ENCODE measurements at places on chromosomes 13 and 19. TPM values are rescaled to one million over a fixed set of nuclear protein-coding genes. Genes with fewer than 3 reads are reported as not detected.
A peak's percentile ranks its signal among the peaks of the same experiment; 100 is the strongest.

- DNase-seq: no peak
- no peak overlapping the region for H3K27ac ChIP-seq
- H3K4me1 ChIP-seq: no peaks in the 10 kb centered on the region
These were observed 38.8 kb downstream of the CARD8 start for GRCh38 chr19:48216933-48217332.

DNA sequence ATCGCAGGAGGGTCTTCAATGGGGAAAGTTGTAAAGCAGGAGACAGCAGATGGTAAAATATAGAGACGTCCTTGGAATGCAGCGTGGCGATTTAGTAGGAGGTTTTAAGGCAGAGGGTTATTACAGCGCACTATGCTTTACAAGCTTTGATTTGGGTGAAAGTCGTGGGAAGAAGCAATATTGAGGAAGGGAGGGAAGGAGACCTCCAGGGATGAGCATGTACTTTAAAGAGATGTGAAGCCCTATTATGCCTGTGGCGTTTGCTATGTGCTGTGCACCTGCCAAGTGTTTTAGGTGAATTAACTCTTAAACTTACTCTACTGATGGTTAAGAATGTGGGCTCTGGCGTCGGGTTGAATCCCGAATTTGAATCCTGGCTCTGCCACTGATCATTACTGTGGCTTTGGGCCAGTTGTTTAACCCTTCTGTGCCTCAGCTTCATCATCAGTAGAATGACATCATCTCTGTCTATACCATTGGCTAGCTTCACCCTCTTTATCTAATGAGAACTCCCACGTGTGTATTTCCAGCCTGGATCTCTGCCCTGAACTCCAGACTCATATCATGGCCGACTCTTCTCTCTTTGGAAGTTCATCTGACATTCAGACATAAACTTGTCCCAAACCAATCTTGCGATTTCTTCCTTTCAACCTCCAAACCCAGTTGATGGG is 583 bp downstream of the CCDC61 start:
- H3K4me3 ChIP-seq: peak overlapping the region; percentile 71
- no peaks in the 10 kb centered on the region for H3K27me3 ChIP-seq
- peak overlapping the region; percentile 84 for H3K27ac ChIP-seq
- H3K36me3 ChIP-seq: peaks cover 6% of the 10 kb centered on the region

DNA sequence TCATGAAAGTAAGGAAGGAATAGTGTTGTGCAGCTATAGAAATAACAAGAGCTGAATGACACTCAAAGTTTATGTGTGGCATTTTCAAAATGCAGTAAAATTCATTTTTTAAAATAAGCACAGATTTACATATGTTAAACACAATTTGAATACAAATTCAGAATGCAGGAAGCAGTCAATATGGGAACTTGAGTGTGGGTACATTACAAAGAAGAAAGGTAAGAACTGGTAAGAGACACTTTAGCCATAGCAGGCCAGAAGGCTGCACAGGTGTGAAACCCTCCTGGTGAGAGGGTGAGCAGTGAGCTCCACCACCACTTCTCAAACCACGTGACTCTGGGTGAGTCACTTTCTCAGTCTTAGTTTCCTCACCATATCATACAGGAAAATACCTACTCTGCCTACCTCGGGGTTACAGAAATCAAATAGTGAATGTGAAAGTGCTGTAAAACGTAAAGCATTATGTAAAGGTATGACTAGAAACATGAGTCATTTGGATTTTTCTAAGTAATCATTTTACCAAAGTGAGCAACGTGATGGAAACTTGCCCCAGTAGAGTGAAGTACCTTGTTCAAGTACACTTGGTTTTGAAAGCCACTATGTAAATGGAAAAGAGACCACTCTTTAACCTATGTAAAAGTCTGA is 40.5 kb downstream of the USP12 start:
- H3K4me1 ChIP-seq: no peaks in the 10 kb centered on the region
- H3K27ac ChIP-seq: no peak overlapping the region
- DNase-seq: no peak
- no peaks in the 10 kb centered on the region for H3K27me3 ChIP-seq
- H3K36me3 ChIP-seq: no peaks in the 10 kb centered on the region

DNA sequence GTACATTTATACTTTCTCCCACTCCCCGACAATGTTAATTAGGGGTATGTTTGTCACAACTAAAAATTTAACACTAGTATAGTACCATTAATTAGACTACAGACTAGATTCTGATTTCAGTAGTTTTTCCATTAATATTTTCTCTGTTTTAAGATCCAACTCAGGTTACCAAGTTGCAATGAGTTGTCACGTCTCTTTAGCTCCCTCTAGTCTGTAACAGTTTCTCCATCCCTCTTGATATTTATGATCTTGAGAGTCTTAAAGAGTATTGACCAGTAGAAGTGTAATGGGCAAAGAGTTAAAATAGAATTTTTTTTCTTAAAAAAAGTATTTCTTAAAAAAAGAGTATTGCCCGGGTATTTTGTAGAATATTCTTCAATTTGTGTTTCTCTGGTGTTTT is 598.1 kb downstream of the TBC1D4 start:
- H3K4me3 ChIP-seq: no peak overlapping the region
- DNase-seq: no peak
- H3K27ac ChIP-seq: no peak overlapping the region
- H3K27me3 ChIP-seq: no peaks in the 10 kb centered on the region
- no peaks in the 10 kb centered on the region for H3K4me1 ChIP-seq
- no peaks in the 10 kb centered on the region for H3K36me3 ChIP-seq

GRCh38 chr13:19927117-19927748 is 31.3 kb upstream of the ZMYM2 start:
- H3K36me3 ChIP-seq: no peaks in the 10 kb centered on the region
- no peak overlapping the region for H3K4me3 ChIP-seq
- H3K27ac ChIP-seq: no peak overlapping the region
- H3K27me3 ChIP-seq: no peaks in the 10 kb centered on the region
- no peaks in the 10 kb centered on the region for H3K4me1 ChIP-seq

GRCh38 chr13:29465741-29466293 is 129.7 kb downstream of the SLC7A1 start:
- no peaks in the 10 kb centered on the region for H3K4me1 ChIP-seq
- H3K27me3 ChIP-seq: no peaks in the 10 kb centered on the region
- H3K4me3 ChIP-seq: no peak overlapping the region
- H3K36me3 ChIP-seq: no peaks in the 10 kb centered on the region
- DNase-seq: no peak
- no peak overlapping the region for H3K27ac ChIP-seq

WBP4 gene
- polyA plus RNA-seq: 2.8 TPM

- no peaks in the 10 kb centered on the region for H3K27me3 ChIP-seq
- H3K4me3 ChIP-seq: no peak overlapping the region
- H3K4me1 ChIP-seq: no peaks in the 10 kb centered on the region
- H3K36me3 ChIP-seq: no peaks in the 10 kb centered on the region
These were observed 89.4 kb downstream of the DPF1 start for GRCh38 chr19:38134540-38135149.

GRCh38 chr13:51772781-51773180 is 31.2 kb downstream of the DHRS12 start:
- DNase-seq: no peak
- no peak overlapping the region for H3K27ac ChIP-seq
- H3K27me3 ChIP-seq: no peaks in the 10 kb centered on the region
- no peaks in the 10 kb centered on the region for H3K4me1 ChIP-seq

DNA sequence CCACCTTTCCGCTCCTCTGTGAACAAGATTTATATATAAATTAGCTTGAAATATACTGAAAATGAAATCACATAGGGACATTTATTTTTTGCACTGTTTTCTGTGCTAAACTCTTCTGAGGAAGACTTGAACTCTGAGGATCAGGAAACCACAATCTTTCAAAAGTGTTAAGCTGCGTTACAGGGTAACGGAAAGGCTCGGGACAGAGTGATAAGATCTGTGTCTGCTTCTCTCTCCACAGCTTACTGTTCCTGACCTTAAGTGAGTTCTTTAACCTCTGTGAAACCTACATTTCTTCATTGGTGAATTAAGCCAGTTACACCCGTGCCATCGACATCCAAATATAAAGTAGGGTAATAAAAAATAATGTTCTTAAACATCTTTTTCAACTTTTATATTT is 38.9 kb downstream of the DACH1 start:
- no peaks in the 10 kb centered on the region for H3K4me1 ChIP-seq
- H3K27me3 ChIP-seq: no peaks in the 10 kb centered on the region
- no peak overlapping the region for H3K4me3 ChIP-seq
- H3K27ac ChIP-seq: no peak overlapping the region

C5AR2 gene
- not detected for polyA plus RNA-seq

DNA sequence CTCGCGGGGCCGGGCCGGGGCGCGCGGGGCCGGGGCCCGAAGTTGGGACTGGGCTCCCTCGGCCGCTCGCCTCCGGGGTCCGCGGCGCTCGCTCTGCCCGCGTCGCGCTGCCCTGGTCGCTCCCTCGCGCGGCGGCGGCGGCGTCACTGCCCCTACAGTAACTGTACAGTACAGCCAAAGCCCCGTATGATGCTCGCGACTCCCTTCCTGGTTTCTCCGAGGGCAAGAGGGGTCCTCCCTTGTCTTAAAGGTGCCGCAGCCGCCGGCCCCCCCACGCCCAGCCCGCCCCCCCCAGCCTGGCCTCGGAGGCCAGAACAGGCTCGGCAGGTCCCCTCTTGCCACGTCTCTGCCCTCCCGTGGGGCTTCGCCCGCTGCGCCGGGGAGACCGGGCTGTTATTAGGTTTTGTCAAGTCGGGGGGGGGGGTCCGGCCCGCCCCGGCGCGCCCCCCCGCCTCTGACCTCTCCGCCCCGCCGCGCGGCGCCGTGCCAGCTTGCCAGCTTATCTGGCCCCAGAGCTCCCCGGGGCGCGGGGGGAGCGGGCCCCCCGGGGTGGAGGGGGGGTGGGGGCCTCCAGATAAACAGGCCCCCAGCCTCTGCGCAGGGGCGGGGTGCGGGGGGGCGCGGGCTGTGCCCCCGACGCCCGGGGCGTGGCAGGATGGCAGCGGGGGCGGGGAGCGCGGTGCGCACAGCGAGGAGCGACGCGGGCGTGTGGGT is at the start of gene ZBTB7A:
TSS of gene ZBTB7A (minus strand) at position 218 of the 714 bp plus-strand sequence. CDS start 11,667 bp downstream, outside the sequence.
- peak within 1 kb of the TSS; percentile 95 for H3K27ac ChIP-seq
- H3K4me3 ChIP-seq: peak within 1 kb of the TSS; percentile 57
- no peaks in the 10 kb centered on the region for H3K27me3 ChIP-seq
- peaks cover 27% of the 10 kb centered on the region for H3K36me3 ChIP-seq

DNA sequence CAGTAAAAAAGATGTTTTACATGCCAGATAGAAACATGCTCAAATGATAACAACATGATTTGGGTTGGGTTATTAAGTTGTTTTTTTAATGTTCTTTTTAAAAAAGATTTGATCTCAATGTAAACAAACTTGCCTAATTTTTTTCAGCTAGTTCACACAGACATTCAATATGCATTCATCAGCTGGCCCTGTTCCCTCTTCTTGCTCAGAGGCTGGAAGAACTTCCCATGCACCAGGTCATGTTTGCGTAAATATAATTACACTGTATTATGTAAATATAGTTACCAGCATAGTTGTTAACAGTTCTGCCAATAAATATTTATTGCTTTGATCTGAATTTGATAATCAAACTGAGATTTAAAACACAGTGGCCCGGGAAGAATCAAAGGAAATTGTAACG is 70.6 kb downstream of the ATP11A start:
- no peak overlapping the region for H3K4me3 ChIP-seq
- H3K4me1 ChIP-seq: no peaks in the 10 kb centered on the region
- H3K27me3 ChIP-seq: no peaks in the 10 kb centered on the region
- H3K36me3 ChIP-seq: no peaks in the 10 kb centered on the region
- DNase-seq: no peak
- no peak overlapping the region for H3K27ac ChIP-seq

BCAM gene
- not detected for polyA plus RNA-seq

DNA sequence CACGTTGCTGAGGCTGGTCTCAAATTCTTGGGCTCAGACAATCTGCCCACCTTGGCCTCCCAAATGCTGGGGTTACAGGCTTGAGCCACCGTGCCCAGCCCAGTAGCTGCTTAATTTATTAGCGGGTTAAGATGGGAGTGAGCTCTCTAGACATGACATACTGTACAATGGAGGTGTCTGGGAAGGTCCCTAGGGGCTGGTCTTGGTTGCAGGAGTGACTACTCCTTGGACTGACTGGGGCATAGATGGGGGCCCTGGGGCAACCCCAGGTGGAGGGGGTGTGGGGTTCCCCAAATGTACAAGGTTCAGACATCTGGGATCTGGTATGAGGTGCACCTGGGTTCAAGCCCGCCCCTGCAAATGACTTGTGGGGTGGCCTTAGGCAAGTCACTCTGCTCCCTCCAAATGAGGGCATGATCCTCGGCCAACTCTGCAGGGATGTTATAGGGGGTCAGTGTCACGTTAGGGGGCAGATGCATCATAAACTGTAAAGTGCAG is 12.8 kb downstream of the CIB3 start:
- no peak overlapping the region for H3K27ac ChIP-seq
- no peaks in the 10 kb centered on the region for H3K36me3 ChIP-seq
- no peaks in the 10 kb centered on the region for H3K4me1 ChIP-seq
- H3K4me3 ChIP-seq: no peak overlapping the region
- DNase-seq: no peak
- H3K27me3 ChIP-seq: no peaks in the 10 kb centered on the region

GRCh38 chr13:19607523-19608078 is 25.9 kb upstream of the MPHOSPH8 start:
- H3K36me3 ChIP-seq: no peaks in the 10 kb centered on the region
- no peaks in the 10 kb centered on the region for H3K27me3 ChIP-seq
- H3K4me1 ChIP-seq: no peaks in the 10 kb centered on the region
- no peak overlapping the region for H3K27ac ChIP-seq
- DNase-seq: no peak

ZNF154 gene
- 0.78 TPM for polyA plus RNA-seq

DNA sequence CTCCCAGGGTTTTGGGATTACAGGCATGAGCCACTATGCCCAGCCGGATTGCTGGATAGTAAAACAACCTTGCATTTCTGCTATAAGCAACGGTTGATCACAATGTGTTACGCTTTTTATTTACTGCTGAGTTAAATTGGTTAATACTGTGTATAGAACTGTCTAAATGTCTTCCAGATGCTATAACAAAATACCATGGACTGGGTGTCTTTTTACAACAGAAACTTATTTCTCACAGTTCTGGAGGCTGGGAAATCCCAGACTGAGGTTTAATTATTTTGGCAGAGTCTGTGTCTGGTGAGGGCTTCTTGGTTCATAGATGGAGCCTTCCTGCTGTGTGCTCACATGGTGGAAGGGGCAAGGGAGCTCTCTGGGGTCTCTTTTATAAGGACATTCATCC is 65.5 kb downstream of the ING1 start:
- H3K4me1 ChIP-seq: no peaks in the 10 kb centered on the region
- H3K36me3 ChIP-seq: no peaks in the 10 kb centered on the region
- H3K4me3 ChIP-seq: no peak overlapping the region
- H3K27me3 ChIP-seq: no peaks in the 10 kb centered on the region
- no peak overlapping the region for H3K27ac ChIP-seq
- DNase-seq: no peak

DNA sequence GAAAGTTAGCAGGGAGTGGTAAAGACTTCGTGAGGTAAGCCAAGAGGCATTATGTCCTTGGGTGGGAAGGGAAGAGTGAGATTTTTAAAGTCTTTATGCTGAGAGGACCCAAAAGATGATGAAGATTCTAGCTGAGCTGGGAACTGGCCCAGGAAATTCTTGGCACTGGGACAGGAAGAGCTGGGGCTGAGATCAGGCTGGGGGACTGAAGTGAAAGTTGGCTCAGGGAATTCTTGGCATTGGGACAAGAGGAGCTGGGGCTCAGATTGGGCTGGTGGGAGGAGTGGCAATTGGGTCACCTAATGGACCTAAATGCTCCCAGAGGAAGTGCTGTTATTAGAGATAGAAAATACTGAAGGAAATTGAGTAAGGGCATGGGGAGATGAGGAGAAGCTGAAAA is 8.8 kb downstream of the SCEL start:
- no peaks in the 10 kb centered on the region for H3K27me3 ChIP-seq
- no peaks in the 10 kb centered on the region for H3K36me3 ChIP-seq
- no peaks in the 10 kb centered on the region for H3K4me1 ChIP-seq
- H3K4me3 ChIP-seq: no peak overlapping the region

Measured in naive thymus-derived CD4-positive, alpha-beta T cell (primary cell).